ENCODE measurements at places on chromosomes 12 and 14. TPM values are rescaled to one million over a fixed set of nuclear protein-coding genes. Genes with fewer than 3 reads are reported as not detected.

The PLEKHD1 gene
- total RNA-seq, result 0.15 TPM

The PLEKHH1 gene
- 6.2 TPM for total RNA-seq

The BEST3 gene
- 0.55 TPM for total RNA-seq

The NEUROD4 gene
- total RNA-seq, result not detected

The TMBIM4 gene
- total RNA-seq, result 63.2 TPM

The CAPS2 gene
- 8.4 TPM for total RNA-seq

The WSCD2 gene
- total RNA-seq, result not detected

The ESR2 gene
- total RNA-seq, result 0.35 TPM

The ADSS1 gene
- total RNA-seq, result 7.9 TPM

The AKAP3 gene
- total RNA-seq, result 1.9 TPM

The SLC38A1 gene
- 101 TPM for total RNA-seq

The KRT75 gene
- total RNA-seq, result 38.5 TPM

The ZNF891 gene
- total RNA-seq, result 0.98 TPM

The KRT4 gene
- 20.7 TPM for total RNA-seq

The KCNK13 gene
- 0.17 TPM for total RNA-seq

The GON7 gene
- total RNA-seq, result 33.5 TPM

The KRT2 gene
- total RNA-seq, result 0.23 TPM

The NYNRIN gene
- total RNA-seq, result 3.1 TPM

The BMAL2 gene
- total RNA-seq, result 137 TPM

The CPNE6 gene
- total RNA-seq, result not detected

The PLD4 gene
- total RNA-seq, result not detected

The KLRG1 gene
- total RNA-seq, result 0.15 TPM

The NT5DC3 gene
- total RNA-seq, result 15.7 TPM

The PPM1H gene
- 12.0 TPM for total RNA-seq

The PNP gene
- total RNA-seq, result 118 TPM

The PPFIA2 gene
- total RNA-seq, result not detected

The USP44 gene
- not detected for total RNA-seq

The TPPP2 gene
- total RNA-seq, result not detected

The DTX1 gene
- total RNA-seq, result not detected

The BCL2L14 gene
- not detected for total RNA-seq

The KLRC1 gene
- not detected for total RNA-seq

The COX8C gene
- not detected for total RNA-seq

The AACS gene
- 31.9 TPM for total RNA-seq

The NRIP2 gene
- total RNA-seq, result not detected

The TESPA1 gene
- total RNA-seq, result not detected
